ENCODE measurements at places on chromosomes 1 and 21. TPM values are rescaled to one million over a fixed set of nuclear protein-coding genes. Genes with fewer than 3 reads are reported as not detected.
A peak's percentile ranks its signal among the peaks of the same experiment; 100 is the strongest.

GRCh38 chr21:39885119-39885848 lies 18.0 kb downstream of the PCP4 start:
- DNase-seq = peak; percentile 97

- no peak for DNase-seq
These were observed 25.2 kb upstream of the OR10J4 start for GRCh38 chr1:159406821-159407220.

GRCh38 chr1:51627672-51628071 lies 10.8 kb downstream of the OSBPL9 start:
- DNase-seq = peak; percentile 42

DNA sequence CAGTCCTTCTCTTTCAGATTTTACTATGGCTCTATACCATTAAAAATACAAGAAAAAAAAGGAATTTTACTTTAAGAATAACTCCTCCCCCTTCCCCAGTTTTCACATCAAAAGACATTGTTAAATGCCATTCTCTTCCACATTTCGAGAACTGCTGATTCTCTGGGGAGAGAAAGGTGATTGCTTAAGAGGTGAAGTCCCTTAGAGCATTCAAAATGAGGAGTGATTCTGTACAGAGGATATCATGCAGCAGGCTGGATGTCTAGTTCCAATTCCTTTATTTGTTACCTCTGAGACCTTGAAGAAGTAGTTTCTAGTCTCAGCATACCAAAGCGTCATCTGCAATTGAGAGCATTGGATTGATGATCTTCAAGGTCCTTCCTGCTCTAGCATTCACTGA lies 46.9 kb downstream of the FMO3 start:
- DNase-seq = no peak

DNA sequence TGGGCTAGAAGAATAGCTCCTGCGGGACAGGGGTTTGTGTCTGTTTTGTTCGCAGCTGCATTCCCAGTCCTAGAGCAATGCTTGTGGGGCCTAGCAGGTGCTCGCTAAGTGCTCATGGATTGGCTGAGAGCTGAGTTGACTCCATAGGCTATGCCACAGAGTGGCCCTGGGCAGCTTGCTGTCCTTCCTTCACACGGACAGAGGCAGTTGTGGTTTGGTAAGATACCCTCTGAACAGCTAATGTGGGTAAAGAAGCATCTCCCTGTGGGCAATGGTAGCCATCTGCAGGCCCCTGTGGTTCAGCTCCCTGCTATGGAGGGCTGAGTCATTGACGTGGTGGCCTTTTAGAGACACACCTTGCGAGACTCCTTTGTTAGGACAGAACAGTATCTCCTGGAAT lies 23.5 kb upstream of the LBR start:
- no peak for DNase-seq

The FCRL1 gene
- not detected for total RNA-seq

DNA sequence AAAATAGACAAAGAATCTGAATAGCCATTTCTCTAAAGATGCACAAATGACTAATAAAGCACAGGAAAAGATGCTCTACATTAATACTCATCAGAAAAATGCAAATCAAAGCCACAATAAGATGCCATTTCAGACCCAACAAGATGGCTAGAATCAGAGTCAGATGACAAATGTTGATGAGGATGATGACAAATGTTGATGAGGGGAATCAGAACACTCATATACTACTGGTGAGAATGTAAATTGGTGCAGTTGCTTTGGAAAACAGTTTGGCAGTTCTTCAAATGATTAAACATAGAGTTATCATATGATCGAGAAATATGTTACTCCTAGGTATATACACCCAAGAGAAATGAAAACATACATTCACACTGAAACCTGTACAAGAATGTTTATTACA lies 33.9 kb downstream of the LRRC40 start:
- DNase-seq = no peak

DNA sequence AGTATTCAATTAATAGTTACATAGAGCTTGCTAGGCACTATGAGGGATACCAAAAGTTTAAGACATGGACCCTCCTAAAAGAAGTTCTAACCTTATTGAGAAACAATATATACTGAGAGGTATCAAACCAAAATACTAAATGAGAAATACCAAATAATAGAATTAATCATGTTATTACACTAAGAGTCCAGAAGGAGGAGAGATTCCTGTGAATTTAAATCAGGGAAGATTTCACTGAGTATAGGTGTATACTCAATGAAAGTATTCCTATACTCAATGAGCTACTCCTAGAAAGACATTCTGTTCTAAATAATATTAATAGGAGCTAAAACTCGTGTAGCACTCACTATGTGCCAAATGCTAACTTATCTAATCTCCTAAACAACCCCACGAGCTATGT lies 9.4 kb downstream of the CR1L start:
- DNase-seq = no peak

The PROK1 gene
- total RNA-seq = not detected

GRCh38 chr1:229147072-229147471 lies 123.8 kb upstream of the RAB4A start:
- peak; percentile 61 for DNase-seq

DNA sequence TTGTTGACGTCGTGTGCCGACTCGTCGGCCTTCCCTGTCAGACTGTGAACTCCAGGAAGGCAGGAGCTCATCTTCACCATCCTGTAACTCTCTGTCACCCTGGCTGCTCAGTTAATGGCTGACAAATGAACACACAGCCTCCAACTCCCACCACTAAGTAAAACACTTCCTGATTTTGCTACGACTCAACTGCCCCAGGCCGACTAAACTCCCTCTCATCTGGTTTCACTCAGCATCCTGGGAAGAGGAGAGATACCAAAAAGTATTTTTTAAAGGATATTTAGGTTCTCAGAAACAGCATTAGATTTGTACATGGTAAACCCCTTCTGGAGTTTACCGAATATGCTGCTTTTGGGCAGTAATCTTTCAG lies 18.2 kb upstream of the LHX4 start:
- DNase-seq = no peak

- DNase-seq = no peak
These were observed 91.2 kb downstream of the ATP6V1G3 start for GRCh38 chr1:198449261-198449660.

The CCDC27 gene
- not detected for total RNA-seq

GRCh38 chr1:36493524-36493923 lies 10.8 kb upstream of the CSF3R start:
- DNase-seq = no peak

DNA sequence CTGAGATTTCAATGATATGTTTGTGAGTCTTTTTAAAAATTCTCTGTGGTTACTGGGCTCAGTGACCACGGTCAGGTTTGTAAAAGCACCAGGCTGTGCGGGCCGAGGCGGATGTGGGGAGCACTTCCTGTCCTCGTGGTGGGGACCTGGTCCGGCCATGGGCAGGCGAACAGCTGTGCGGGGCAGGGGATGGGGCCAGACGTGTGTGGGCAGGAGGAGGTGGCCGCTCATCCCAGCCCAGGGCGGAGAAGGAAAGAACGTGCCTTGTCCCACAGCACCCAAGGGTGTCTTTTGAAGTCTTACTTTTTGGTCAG lies 5.2 kb upstream of the OXCT2 start:
- peak; percentile 88 for DNase-seq

- no peak for DNase-seq
These were observed 65.8 kb upstream of the IGSF21 start for GRCh38 chr1:18041685-18042355.

The SERPINC1 gene
- 0.22 TPM for total RNA-seq

The NBPF9 gene
- total RNA-seq = 13.3 TPM

DNA sequence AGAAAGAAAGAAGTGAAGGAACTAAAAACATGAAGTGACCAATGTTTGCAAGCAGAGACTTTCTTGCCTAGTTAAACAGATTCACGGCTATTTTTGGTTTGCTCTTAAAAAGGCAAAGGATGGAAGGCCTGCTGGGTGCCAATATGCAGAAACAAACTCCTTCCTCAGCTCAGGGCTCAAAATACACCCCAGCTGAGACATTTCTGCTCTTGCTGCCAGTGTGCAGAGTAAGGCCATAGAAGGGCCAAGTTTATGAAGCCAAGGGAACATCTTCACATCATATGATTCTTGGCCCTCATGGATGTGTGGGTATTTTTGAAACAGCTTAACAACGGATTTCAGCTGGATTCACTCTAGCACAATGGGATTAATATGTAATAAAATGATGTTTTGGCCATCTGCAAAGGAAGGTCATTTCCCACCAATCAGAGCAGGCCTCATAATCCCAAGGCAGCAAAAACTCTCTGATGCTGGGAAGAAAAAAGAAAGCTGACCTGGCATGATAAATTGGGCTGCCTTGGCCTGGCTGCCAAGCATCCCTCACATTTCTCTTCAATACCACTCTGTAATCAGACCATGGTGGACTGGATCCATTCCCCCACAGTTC lies 70.7 kb downstream of the CAPZB start:
- no peak for DNase-seq

- no peak for DNase-seq
These were observed 761 bp upstream of the PAX7 start for GRCh38 chr1:18629659-18630510.

DNA sequence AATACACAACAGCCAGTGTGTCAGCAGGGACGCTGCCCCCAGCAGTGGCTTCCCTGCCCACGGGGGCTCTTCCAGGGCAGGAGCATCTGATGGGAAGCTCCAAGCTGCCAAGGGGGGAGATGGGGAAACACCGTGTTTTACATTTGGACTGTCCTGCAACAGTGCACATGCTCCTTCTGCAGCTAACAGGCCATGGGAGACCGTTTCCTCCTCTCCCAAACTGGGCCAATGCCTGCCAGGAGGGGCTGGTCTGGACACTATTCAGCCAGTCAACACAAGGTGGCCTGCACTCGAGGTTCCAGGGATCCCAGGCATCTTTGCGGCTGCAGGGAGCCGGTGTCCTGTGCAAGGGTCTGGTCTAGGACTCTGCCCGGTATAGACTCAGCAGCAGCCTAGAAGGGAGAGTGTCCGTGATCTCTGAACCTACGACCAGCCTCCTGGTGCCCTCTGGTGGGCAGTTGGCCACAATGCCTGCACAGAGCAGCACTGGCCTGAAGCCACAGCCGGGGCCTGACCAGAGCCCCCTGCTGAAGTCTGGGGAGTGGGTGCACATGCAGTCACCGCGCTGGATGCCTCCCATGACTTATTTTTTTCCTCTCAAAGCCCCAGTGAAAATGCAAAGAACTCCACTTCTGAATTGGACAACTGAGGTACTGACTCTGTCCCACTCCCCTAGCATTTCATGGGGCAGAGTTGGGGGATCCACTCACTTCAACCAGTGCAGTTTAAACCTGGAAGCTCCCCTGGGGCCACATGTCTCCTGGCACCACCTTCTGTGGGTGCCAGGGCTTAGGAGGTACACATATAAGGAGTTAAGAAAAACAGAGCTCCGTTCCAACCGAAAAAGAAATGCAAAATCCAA lies 33.3 kb downstream of the RCC2 start:
- DNase-seq = peak; percentile 77

GRCh38 chr1:85933961-85934360 lies 222.6 kb downstream of the COL24A1 start:
- DNase-seq = no peak

GRCh38 chr1:150364231-150365003 lies 470 bp downstream of the RPRD2 start:
- DNase-seq = peak; percentile 81

DNA sequence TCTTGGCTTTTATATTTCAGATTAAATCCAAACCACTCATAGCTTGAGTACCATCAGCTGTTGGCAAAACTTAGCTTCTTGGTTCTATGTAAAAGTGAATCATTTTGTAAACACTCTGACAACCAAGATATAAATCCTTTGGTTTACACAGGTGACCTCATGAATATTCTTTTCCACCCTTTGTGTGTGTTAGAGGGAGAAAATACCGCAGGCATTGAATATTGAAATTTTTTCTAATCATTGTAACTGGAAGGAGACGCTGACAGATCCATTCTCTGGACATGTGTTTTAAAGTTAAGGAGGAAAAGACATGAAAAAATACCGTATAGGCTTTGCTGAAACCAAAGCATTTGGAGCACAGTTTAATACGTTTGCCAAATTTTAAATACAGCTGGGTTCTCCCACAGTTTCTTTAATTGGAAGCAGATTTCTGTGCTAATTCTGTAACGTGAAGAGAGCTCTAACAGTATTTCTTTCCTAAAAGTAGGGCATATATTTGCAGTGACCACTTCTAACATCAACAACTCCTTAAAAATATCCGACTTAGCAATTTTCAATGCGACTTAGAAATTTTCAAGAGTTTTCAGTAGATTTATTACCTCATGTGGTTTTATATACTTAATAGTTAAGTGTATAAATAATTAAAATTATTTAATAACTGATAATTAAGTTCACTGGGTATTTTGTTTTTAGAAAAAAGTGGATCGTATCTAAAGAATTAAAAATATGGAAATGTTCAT lies 388.2 kb downstream of the USP25 start:
- DNase-seq = peak; percentile 7

DNA sequence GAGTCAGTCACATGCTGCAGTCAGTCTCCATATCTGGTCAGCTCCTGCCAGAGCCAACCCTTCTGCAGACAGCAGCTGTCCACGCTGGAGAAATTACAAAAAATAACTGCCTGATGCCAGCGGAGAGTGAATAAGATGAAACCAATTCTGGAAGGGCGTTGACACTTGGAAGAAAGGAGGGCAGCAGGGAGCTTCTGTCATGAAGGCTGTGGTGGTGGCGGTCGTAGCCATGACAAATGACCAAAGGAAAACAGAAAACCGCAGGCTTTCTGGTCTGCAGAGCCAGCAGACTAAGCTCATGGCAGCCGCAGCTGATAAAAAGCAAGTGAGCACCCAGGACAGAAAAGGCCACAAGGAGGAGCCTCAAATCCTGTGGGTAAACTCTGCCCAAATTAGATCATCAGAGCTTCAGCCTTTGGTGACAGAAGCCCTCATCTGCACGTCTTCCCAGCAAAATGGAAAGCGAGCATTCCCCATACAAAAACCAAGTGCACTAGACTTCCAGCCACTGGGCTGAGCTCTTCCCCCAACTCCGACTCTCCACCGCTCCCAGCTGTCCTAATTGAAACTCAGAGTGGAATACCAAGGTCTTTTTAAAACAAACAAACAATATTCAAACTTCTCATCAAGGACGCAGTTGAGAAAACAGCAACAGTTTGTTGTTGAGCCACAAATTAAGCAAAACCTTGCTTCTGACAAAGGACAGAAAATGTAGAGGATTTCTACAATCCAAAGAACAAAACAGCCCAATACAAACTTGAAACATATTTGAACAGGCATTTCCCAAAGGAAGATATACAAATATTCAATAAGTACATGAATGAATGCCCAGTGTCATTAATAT lies 28.7 kb downstream of the RSPH1 start:
- DNase-seq = peak; percentile 85

The SH3BGRL3 gene
- total RNA-seq = 41.5 TPM

DNA sequence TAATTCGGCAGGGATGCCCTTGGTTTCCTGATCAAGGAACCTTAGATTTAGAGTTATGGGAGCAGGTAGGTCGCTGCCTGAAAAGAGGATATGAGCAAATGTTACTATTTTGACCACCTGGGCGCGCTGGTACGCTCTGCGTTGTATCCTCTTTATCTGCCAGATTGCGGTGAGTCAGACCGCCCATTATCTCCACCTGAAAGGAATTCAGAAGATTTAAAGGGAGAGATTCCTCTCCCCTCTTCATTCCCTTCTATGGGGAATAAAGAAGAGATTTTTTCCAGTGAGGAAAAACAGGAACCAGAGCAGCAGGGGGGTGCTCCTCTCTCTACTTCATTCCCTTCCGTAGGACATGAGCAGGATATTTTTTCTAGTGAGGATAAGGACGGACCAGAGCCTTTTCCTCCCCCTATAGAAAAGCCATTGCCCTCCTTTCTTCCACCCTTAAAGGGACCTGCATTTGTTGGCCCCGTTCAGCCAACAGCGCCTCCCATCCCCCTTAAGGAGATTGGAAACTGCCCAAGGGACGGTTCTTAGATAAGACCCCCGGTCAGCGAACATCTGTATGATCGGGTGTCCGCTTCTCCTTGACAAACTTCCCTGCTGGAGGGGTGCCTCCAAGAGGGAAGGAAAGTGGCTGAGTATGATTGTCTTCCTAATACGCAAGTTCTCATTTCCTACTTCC lies 34.1 kb downstream of the CLCA1 start:
- DNase-seq = no peak
